ENCODE measurements at places on chromosomes 6 and 20.
A peak's percentile ranks its signal among the peaks of the same experiment; 100 is the strongest.

GRCh38 chr20:31747640-31748039 lies 8.6 kb downstream of the TPX2 start:
- H3K4me1 ChIP-seq = no peaks in the 10 kb centered on the region
- no peaks in the 10 kb centered on the region for H3K27me3 ChIP-seq
- no peak for DNase-seq
- no peak overlapping the region for H3K27ac ChIP-seq
- no peaks in the 10 kb centered on the region for H3K36me3 ChIP-seq

DNA sequence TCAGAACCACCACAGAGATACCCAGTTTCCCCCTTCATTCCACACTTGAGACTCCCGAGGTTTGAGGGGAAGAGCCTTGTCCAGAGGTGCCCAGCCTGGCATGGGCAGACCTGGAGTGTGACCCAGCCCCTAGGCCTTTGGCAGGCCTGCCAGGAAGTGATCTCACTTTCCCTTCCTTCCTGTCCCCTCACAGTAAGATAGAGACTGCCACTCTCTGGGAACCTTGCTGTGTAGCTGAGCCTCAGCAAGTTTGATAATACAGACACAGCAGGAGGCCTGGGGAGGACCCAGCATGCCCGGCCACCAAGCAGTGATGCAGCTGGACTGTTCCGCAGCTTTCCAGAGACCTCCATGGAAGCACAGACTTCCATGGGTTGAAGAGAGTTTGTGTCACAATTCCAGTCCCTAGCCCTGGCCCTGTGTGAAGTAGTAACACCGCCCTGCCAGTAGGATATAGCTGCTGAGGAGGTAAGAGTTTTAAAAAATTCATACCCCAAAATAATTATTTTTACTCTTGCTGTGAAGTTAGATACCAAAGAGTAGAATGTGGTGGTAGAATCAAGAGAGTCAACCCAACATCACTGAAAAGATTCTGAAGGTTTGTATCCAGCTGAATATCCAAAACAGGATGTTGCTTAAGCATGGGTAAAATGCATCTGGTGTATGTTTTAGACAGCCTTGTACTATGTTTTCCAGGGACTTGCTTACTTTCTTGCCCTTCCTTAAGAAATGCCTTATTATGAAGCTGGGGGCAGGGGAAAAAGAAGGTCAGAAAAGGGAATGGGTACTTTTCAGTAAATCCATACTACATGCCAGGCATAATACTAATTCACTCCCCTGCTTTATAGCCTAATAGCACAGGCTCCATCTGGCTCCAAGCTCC lies 16.3 kb downstream of the PKIG start:
- peak overlapping the region; percentile 77 for H3K27ac ChIP-seq
- H3K4me1 ChIP-seq = peaks cover 86% of the 10 kb centered on the region
- H3K27me3 ChIP-seq = no peaks in the 10 kb centered on the region
- no peak for DNase-seq

DNA sequence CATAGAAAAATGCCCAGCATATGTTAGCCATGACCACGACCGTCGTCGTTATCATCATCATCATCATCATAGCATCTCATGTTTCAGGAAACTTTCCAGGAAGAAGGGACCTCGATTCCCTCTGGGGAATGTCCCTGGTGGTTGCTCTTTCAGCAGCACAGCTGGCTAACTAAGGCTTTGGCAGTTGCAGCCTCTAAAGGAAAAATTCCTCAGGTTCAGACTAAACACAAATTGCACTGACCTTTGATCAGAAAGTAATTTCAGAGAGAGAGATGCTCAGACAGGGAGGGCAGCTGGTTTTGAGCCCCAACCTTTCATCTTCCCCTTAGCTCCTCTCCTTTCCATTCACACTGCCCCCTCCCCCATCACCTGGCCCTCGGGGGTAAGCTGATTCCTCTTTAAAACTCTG lies 5.6 kb upstream of the CFB start:
- H3K4me3 ChIP-seq = no peak overlapping the region
- no peak for DNase-seq
- H3K27me3 ChIP-seq = no peaks in the 10 kb centered on the region
- peaks cover 47% of the 10 kb centered on the region for H3K36me3 ChIP-seq

DNA sequence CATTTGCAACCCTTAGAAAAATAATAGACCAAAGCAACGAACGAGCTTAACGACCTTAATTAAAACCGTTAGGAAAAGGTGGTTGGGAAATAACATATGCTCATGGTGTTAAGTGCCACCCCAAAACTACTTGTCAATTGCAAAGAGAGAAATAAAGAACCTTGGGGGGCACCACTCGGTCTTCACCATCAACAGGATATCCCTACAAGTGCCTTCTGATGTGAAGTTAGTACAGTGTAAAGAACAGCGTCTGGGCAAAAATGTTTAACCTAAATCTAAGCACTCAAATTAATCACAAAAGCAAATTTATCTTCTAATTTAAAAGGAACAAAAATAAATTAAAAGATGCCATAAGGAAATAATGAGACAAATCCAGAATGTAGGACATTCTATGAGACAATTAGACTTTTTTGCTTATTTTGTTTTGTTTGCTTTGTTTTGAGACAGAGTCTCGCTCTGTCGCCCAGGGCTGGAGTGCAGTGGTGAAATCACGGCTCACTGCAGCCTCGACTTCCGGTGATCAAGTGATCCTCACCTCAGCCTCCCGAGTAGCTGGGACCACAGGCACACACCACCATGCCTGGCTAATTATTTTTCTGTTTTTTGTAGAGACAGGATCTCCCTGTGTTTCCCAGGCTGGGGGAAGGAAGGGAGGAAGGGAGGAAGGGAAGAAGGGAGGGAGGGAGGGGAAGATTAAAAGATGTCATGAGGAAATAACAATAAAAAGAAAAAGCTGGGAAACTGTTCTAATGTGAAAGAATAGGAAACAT lies 41.3 kb upstream of the BTN3A2 start:
- no peak for DNase-seq
- peaks cover 60% of the 10 kb centered on the region for H3K27me3 ChIP-seq
- peaks cover 18% of the 10 kb centered on the region for H3K4me1 ChIP-seq
- H3K4me3 ChIP-seq = no peak overlapping the region

DNA sequence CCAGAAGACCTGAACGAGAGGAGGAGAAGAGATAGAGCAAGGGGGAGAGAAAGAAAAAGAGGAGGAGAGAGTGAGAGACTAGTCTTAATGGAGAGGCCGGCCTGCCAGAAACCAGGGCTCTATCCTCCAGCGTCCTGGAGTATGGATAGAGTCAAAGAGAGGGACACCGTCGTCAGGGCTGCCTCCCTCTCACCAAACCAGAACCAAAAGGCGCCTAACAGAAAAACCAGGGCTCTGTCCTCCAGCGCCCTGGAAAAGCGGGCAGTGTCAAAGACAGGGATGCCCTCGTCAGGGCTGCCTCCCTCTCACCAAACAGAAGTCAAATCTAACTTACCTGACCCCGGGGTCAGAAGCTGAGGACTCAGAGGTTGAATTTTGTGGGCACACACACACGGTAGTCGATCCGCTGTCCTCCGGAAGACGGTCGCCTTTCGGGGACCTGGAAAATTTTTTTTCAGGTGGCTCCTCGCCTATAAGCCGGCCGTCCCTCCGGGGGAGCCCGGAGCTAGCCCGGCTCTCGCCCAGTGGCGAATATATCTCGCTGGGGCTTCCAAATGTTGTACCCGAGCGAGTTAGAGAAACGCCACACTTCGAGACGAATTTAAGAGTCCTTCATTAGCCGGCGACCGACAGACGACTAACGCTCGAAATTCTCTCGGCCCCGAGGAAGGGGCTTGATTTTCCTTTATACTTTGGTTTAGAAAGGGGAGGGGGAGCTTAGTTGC lies 148.2 kb downstream of the TRIM27 start:
- no peak overlapping the region for H3K4me3 ChIP-seq
- DNase-seq = no peak
- H3K27me3 ChIP-seq = peaks cover 100% of the 10 kb centered on the region
- no peaks in the 10 kb centered on the region for H3K4me1 ChIP-seq
- H3K27ac ChIP-seq = no peak overlapping the region
